ENCODE measurements at places on chromosomes 6 and 20. TPM values are rescaled to one million over a fixed set of nuclear protein-coding genes. Genes with fewer than 3 reads are reported as not detected.

GRCh38 chr6:49300443-49300842 is 162.6 kb downstream of the MMUT start:
- no peaks in the 10 kb centered on the region for H3K4me1 ChIP-seq
- no peak overlapping the region for H3K27ac ChIP-seq
- no peak overlapping the region for H3K4me3 ChIP-seq
- no peaks in the 10 kb centered on the region for H3K36me3 ChIP-seq
- H3K27me3 ChIP-seq: no peaks in the 10 kb centered on the region

- H3K27ac ChIP-seq: no peak overlapping the region
- no peaks in the 10 kb centered on the region for H3K27me3 ChIP-seq
- H3K36me3 ChIP-seq: peaks cover 23% of the 10 kb centered on the region
- no peak for DNase-seq
- H3K4me1 ChIP-seq: peaks cover 6% of the 10 kb centered on the region
- no peak overlapping the region for H3K4me3 ChIP-seq
Observed at GRCh38 chr20:443223-443775, 19.0 kb downstream of the TBC1D20 start.

DNA sequence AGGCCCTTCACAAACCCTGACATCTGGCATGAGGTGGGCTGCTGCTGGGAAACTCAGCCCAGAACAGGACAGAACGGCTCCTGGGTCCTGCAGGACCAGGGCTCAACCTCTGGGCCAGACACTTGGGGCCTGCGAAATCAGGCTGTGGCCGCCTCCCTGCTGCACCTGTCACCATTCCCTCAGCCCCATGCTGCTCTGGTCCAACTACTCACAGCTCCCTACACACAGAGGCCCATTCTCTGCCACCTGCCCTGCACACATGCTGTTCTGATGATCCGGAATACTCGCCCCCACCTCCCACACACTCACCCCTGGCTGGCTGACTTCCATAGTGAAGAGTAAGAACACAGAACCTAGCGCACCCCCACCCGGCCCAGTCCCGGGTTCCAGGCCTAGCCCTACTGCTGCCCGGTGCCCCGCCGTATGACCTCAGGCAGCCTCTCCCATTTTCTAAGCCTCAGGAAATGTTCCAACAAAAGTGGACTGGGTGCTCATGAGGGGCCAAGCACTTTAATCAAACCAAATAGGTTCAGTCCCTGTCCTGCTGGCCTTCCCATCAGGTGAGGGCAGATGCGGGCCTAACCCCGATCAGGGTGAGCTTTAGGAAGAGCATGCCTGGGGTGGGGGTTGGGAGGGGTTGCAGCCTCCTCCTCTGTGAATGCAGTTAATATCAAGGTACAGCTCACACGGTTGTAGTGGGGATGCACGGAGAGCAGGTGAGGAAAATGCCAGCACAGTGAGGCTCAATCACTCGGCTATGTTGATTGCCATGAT is 3.9 kb downstream of the PEDS1 start:
- H3K27ac ChIP-seq: peak overlapping the region; percentile 96
- no peaks in the 10 kb centered on the region for H3K27me3 ChIP-seq
- peak overlapping the region; percentile 4 for H3K4me3 ChIP-seq
- no peak for DNase-seq
- peaks cover 81% of the 10 kb centered on the region for H3K4me1 ChIP-seq

DNA sequence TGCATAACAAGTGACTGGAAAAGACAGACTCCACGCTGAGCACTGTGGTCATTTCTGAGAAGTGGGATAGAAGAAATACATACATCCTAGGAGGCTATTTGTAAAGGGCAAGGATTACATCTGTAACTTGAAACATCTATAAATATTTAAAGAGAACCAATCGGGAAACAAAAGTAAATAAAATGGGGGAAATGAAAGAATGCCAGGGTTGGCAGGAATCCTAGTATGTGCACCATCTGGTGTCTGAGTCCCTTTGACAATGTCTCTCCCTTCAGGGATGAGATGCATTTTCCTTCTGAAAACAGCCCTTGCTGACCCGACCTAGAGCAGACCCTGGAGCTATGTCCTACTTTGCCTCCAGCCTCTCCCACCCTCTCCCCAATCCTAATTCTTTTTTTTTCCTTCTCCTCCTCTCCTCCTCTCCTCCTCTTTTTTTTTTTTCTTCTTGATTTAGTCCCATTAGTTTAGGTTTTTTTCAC is 53.2 kb downstream of the VSTM2L start:
- no peak overlapping the region for H3K27ac ChIP-seq
- H3K4me1 ChIP-seq: no peaks in the 10 kb centered on the region
- no peaks in the 10 kb centered on the region for H3K36me3 ChIP-seq
- H3K27me3 ChIP-seq: no peaks in the 10 kb centered on the region

GRCh38 chr6:161393839-161394364 is 120.0 kb upstream of the AGPAT4 start:
- H3K4me1 ChIP-seq: no peaks in the 10 kb centered on the region
- no peaks in the 10 kb centered on the region for H3K27me3 ChIP-seq
- no peak overlapping the region for H3K27ac ChIP-seq
- no peaks in the 10 kb centered on the region for H3K36me3 ChIP-seq
- H3K4me3 ChIP-seq: peak overlapping the region; percentile 14
- peak; percentile 16 for DNase-seq

GRCh38 chr20:48763216-48763914 is 64.4 kb downstream of the PREX1 start:
- no peak overlapping the region for H3K4me3 ChIP-seq
- no peaks in the 10 kb centered on the region for H3K27me3 ChIP-seq
- H3K36me3 ChIP-seq: no peaks in the 10 kb centered on the region
- H3K27ac ChIP-seq: peak overlapping the region; percentile 15

GRCh38 chr6:46583081-46583480 is 69.5 kb downstream of the CYP39A1 start:
- H3K27ac ChIP-seq: peak overlapping the region; percentile 54
- no peak for DNase-seq
- H3K27me3 ChIP-seq: no peaks in the 10 kb centered on the region
- no peak overlapping the region for H3K4me3 ChIP-seq
- no peaks in the 10 kb centered on the region for H3K36me3 ChIP-seq

DNA sequence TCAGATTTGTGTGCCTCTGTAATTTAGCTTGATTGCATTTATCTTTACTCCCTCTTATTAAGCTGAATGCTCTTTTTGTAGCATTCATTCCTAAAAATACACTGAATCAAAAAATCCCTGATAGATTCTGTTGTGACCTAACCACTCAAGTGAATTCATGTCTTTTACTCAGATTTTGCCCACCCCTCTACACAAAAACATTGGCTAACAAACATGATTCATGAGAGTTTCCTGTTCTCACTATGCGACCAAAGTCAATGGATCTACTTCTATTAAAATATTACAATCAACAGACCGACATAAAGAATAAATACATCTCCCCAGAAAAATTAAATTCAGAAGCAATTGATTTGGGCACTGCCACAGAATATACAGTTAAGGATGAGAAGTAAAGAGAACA is 99.5 kb upstream of the THEMIS start:
- H3K4me3 ChIP-seq: no peak overlapping the region
- no peak for DNase-seq
- H3K27me3 ChIP-seq: no peaks in the 10 kb centered on the region

DNA sequence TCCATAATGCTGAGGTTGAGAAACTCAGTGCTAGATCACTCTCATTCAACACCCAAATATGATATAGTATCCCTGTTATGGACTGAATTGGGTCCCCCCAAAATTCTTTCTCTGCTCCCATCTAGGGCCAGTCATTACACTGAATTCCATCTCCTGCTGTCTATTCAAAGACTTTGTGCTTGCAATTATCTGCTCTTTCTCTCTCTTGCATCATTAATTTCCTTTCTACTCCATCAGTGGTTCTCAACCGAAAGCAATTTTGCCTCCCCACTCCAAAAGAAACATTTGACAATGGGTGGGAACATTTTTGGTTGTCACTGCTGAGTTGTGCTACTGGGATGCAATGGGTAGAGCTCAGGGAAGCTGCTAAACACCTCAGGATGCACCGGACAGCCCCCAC is 271.5 kb upstream of the CDYL start:
- H3K36me3 ChIP-seq: no peaks in the 10 kb centered on the region
- H3K27me3 ChIP-seq: no peaks in the 10 kb centered on the region
- H3K4me1 ChIP-seq: no peaks in the 10 kb centered on the region
- DNase-seq: no peak

- no peaks in the 10 kb centered on the region for H3K27me3 ChIP-seq
- H3K36me3 ChIP-seq: no peaks in the 10 kb centered on the region
- peaks cover 13% of the 10 kb centered on the region for H3K4me1 ChIP-seq
- H3K27ac ChIP-seq: peak overlapping the region; percentile 94
- peak overlapping the region; percentile 91 for H3K4me3 ChIP-seq
Observed at GRCh38 chr6:49462071-49462470, 982 bp downstream of the MMUT start.

DNA sequence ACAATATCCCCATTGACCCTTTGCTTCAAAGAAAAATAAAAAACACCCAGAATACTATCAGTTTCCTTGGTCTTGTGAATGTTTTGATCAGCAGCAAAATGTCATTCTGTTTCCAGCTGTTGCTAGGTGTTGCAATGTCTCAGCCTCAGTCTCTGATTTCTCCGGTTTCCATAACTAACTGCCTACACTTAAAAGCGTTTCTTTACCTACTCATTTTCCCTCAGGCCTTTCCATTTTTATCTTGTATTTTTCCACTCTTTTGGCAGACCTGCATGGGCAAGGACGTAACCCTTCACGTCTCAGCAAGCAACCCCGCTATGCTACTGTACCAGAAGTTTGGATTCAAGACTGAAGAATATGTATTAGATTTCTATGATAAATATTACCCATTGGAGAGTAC is 49.4 kb downstream of the KAT14 start:
- H3K27me3 ChIP-seq: no peaks in the 10 kb centered on the region
- peaks cover 91% of the 10 kb centered on the region for H3K36me3 ChIP-seq
- H3K27ac ChIP-seq: peak overlapping the region; percentile 61
- no peaks in the 10 kb centered on the region for H3K4me1 ChIP-seq
- H3K4me3 ChIP-seq: no peak overlapping the region
- DNase-seq: no peak

DNA sequence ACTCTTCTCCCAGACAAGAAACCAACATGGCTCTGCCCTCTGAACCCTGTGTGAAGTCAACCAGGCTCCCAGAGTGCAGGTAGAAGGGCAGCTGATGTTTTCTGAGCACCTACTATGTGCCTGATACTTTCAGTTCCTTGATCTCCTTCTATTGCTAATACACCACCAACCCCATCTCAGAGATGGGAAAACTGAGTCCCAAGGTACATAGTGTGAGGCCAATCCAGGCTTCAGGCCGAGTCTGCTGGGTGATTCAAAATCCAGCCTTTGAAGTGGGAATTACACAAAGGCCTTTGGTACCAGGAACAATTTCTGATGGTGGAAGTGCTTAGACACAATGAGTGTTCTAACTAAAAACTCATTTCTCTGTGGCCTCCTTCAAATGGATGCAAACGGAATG is 96.3 kb downstream of the NFATC2 start:
- no peaks in the 10 kb centered on the region for H3K36me3 ChIP-seq
- peaks cover 48% of the 10 kb centered on the region for H3K4me1 ChIP-seq
- peak overlapping the region; percentile 67 for H3K27ac ChIP-seq
- no peak for DNase-seq
- H3K27me3 ChIP-seq: no peaks in the 10 kb centered on the region

GRCh38 chr6:3813150-3813780 is 35.9 kb upstream of the FAM50B start:
- H3K4me3 ChIP-seq: no peak overlapping the region
- no peaks in the 10 kb centered on the region for H3K36me3 ChIP-seq
- peaks cover 7% of the 10 kb centered on the region for H3K4me1 ChIP-seq

DNA sequence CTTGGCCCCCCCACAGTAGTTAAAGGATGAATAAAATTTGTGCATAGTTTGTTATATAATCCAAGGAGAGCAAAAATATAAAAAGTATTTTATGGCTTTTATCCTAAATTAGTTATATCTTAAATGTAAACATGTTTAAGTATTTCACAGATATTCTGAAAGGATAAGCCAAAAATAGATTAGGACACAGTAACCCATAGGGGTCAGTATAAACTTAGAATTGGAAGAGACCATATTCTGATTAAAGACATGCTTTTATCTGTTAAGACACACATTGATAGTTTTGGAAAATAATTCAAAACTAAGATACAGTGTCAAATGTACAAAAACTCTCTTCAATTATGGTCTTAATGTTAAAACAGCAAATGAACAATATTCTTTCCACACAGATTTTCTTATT is 4.5 kb upstream of the SERINC1 start:
- peaks cover 3% of the 10 kb centered on the region for H3K4me1 ChIP-seq
- no peak overlapping the region for H3K4me3 ChIP-seq
- no peak for DNase-seq
- H3K27ac ChIP-seq: no peak overlapping the region
- no peaks in the 10 kb centered on the region for H3K36me3 ChIP-seq

GRCh38 chr6:2875359-2876191 is 27.5 kb downstream of the SERPINB9 start:
- peaks cover 23% of the 10 kb centered on the region for H3K4me1 ChIP-seq
- H3K27ac ChIP-seq: peak overlapping the region; percentile 95
- no peaks in the 10 kb centered on the region for H3K27me3 ChIP-seq
- H3K36me3 ChIP-seq: no peaks in the 10 kb centered on the region
- peak overlapping the region; percentile 57 for H3K4me3 ChIP-seq

DNA sequence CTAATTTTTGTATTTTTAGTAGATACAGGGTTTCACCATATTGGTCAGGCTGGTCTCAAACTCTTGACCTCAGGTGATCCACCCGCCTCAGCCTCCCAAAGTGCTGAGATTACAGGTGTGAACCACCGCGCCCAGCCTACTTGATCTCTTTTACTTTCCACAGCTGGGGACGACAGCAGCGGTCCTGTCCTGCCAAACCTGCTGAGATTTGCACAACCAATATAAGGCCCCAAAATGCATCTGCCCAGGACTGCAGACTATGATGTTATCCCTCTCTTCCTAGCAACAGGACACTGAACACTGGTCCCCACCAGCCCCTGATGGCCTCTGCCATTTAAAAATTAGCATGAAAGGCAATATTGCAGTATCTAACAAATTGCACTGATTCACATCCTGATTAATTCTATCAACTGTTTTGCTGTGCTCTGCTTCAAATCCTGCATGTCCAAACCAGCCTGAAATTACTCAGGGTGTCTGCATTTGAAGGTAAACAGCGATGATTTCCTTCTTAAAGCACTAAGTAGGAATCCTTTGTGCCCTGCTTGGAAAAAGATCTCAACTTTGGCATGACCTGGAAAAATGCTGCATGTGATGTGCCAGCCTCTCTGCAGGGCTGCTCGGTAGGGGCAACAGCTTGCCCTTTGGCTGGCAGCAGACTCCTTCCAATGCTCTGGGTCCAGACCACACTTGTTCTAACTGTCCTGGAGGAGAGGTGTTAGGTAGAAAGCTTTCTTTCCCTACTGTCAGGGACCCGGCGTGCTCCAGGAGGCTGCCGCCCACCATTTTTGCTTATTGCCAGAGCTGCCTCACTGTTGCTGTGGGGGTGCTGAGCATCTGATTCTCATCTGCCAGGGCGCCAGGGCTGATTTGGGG is 27.4 kb upstream of the PXDC1 start:
- peaks cover 31% of the 10 kb centered on the region for H3K4me1 ChIP-seq
- no peak for DNase-seq
- H3K27ac ChIP-seq: peak overlapping the region; percentile 65

Gene CNBD2
- total RNA-seq: 4.2 TPM

Gene PPIL1
- total RNA-seq: 28.9 TPM

Gene GSTA3
- total RNA-seq: not detected

Gene ARG1
- total RNA-seq: 2.7 TPM

Gene CD40
- 3.2 TPM for total RNA-seq

Gene C6orf141
- 22.8 TPM for total RNA-seq

Gene MATN4
- 0.68 TPM for total RNA-seq

Gene CPXM1
- 3.8 TPM for total RNA-seq

Data from esophagus squamous epithelium (tissue), 5 donors.